Activated gamma-delta T cell treated with anti-CD3 and anti-CD28 coated beads, Interleukin-2, amount 50 U/mL, for 16 hours (primary cell): ENCODE measurements at places on chromosomes 2 and 18.

GRCh38 chr2:144822966-144823365 is 303.0 kb upstream of the ZEB2 start:
- DNase-seq, result no peak

DNA sequence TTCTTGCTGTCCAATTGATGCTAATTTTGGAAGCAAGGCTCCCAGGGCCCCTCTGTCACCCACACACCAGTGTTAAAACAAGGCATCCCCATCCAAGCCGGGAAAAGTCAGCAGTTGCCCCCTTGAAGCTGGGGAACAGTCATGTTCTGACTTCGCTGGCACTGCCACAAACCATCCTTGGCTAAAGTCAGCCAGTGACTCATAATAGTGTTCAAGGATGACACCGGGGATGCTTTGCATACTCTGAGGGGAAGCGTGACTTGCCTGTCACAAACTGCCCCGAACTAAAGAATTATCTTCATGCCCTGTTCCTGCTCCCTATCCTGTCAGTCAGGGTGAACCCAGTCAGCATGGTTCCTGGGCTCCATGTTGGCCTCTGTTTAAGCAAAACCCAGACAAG is 37.0 kb downstream of the TGFA start:
- DNase-seq, result no peak

DNA sequence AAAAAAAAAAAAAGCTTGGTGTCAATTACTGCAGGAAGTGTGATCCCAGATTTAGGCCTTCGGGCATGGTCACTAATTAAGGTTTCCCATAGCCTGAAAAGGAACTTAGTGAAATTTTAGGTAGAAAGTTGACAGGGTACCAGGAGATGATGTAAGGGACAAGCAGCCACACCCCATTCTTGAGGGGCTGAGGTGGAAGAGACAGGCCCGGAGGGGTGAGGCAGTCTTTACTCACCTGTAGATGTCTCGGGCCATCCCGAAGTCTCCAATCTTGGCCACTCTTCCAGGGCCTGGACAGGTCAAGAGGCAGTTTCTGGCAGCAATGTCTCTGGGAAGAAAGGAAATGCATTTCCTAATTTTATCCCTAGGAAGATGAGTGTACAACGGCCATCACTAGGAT is 94.3 kb downstream of the CLIP4 start:
- no peak for DNase-seq

DNA sequence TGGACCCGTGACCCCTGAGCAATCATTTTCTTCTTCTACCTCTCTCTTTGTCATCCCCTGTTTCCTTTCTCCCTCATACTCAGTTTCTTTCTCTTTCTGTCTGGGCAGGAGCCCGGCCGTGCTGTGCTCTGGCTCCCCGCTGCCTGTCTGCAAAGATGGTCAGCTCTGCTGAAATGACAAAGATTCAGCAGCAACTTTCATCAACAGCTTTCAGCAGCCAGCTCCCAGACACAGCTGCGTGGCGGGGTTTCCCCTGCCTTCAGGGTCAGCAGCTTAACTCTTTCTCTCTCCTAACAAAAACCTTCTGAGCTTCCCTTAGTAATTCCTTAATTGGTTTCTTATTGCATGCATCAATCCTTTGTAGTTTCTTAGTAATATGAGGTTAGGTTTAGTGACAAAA is 1234.4 kb downstream of the CNTNAP5 start:
- no peak for DNase-seq

DNA sequence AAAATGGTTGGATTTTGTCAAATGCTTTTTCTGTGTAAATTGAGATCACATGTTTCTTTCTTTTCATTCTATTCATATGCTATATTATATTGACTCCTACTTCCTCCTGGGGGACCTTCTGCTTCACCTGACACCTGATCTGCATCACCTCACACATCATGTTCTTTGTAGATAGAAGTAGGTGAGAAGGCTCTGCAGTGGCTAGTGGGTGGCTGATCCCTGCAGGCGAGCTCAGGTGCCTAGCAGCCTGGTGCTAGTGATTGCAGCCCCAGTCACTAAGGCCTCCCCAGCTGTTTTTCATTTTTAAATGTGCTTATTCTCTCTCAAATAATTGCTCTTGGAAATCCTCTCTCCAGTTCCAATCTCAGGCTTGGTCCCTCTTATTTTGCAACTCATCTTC is 33.6 kb downstream of the MC4R start:
- DNase-seq, result no peak

DNA sequence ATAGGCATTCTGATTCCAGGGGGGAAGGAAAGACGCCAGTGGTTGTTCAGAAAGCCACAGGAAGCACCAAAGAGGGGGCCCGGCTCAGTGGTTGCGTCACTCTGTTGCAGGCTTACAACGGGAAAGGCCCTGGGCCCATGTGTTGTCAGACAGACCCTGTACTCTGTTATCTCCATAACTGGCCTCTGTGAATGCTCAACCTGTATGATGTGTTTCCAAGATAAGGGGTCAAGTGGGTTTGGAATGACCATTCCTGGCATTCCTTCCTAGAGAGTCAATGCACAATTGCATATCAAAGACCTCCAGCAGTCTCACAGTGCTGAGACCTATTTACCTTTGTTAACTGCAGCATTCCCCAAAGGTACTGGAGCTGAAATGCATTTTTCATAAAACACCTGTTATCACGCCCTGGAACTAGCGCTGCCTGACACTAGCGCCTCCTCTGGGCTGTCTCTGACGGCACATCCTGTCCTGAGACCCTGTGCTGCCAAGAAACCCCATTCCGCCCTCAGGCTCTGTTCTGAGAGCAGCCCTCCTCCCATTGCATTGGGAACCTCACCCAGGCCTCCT is 13.2 kb upstream of the LRRFIP1 start:
- DNase-seq, result no peak

DNA sequence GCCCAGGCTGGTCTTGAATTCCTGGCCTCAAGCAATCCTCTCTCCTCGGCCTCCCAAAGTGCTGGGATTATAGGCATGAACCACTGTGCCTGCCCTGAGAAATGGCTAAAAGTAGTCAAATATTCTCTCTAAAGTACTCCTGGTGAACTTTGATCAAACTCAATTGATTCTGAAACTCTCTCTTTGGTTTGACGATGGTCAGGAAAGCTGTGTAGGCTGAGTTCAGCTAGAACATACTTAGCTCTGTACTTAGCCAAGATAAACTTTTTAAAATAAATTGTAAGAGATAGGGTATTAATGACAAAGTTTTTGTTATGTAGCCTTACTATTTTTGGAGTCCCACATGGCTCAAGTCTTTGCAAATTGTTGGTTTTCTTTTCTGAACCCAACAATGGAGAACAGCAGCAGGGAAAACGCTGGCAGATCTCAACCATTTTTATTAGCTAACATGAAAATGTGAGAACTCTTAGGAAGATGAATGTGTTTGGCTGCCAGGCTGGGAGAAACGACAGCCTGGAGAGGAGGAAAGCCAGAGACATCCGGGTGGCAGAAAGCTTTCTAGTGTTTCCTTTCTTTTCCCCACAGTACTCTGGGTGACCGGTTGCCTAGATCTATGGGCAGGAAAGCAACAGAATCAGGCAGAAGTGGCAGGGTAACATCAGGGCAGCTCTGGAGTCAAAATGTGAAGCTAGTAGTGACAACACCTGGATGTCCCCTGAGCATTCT is 193.0 kb upstream of the LHCGR start:
- DNase-seq, result no peak

DNA sequence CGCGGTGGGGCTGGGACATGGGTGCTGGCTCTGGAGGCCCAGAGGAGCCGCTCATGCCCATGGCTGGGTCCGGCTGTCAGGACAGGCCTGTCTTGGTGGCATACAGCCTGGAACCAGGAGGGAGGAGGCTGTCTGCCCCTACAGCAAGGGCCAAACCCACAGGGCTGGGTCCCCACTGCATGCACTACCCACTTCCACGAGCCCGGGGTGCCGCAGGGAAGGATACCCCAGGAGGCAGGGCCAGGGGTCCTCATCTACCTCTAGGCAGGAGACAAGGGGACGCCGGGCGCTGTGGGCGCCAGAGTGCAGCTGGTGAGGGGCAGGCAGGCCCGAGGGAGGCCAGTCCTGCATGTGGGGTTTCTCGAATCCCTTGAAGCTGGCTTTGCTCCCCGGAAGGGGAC is 95.1 kb upstream of the GPC1 start:
- no peak for DNase-seq

GRCh38 chr2:46365913-46366667 is 68.9 kb downstream of the EPAS1 start:
- DNase-seq, result no peak

DNA sequence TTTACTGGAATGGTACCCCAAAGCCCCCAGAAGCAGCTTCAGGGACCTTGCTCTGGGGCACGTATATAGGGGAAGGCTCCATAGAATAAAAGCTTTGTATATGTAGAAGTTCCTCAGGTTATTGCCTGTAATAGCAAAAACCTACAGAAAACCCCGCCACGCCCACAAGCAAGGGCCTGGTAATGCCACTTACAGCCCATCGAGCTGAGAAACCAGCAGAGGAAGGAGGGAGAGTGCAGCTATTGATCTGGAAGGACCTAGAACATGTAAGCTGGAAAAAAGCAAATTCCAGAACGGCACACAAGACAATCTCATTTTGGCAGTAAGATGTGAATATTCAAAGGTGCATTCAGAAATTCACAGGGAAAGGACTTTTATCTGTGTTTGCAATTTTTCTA is 15.8 kb downstream of the HS1BP3 start:
- no peak for DNase-seq

DNA sequence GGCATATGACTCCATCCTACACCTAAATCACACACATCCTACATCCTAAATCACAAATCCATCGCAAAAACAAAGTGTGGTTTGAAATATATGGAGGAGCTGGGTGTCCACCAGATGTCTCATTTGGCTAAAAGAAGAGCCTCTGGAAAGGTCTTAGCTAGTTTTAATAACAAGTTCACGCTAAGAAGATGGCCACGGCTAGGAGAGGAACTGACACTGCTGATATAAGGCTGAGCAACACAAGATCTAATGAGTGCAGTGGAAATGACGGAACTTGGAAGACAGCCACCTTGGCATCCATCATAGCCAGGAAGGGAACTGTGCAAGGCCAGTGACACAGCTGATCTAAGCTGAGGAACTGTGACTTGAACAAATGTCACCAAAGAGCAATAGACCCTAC is 60.0 kb upstream of the AGAP1 start:
- no peak for DNase-seq

- no peak for DNase-seq
Measured at GRCh38 chr18:56516789-56517188, 121.6 kb downstream of the TXNL1 start.

DNA sequence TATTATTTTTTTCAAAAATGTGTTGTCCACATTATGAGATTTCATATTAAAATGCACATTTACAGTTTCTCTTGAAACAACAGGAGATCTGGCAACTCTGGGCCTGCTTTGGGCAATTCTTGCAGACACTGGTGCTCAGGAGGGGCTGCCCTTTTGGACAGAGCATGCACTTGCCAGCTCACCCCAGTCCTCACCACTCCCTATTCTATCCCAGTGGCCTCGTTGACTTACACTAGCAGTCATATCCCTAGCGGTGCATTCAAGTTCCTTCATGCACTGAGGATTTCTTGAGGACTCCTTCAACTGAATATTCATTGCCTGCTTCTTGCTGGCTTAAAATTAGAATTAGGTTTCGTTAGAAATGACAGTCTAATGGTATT is 87.9 kb upstream of the FHL2 start:
- DNase-seq, result no peak

GRCh38 chr2:150916467-150917396 is 344.9 kb downstream of the RBM43 start:
- DNase-seq, result no peak

GRCh38 chr2:105872142-105872728 is 127.5 kb downstream of the NCK2 start:
- DNase-seq, result no peak

GRCh38 chr2:240498171-240498957 is 59.4 kb downstream of the ANKMY1 start:
- no peak for DNase-seq
